Amniotic stem cell (primary cell): ENCODE measurements at places on chromosomes 6 and 20.

- DNase-seq, result no peak
Observed at GRCh38 chr6:167750956-167751358, 75.8 kb upstream of the AFDN start.

DNA sequence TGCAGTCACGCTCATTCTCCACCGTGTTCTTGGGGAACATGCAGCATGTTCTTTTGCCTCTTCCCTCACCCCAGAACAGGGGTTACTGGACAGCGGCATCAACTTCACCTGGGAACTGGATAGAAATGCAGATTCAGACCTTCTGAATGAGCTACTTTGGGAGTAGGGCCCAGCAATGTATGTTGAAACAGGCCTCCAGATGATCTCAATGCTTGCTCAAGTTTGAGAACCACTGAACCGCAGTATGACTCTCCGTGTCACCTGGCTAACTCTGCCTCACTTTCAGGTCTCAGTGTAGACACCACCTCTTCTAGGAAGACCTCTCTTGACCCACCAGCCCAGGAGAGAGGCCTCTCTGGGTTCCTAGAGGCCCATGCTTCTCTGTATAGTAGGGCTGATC, 4.9 kb downstream of the TRIB3 start:
- no peak for DNase-seq

DNA sequence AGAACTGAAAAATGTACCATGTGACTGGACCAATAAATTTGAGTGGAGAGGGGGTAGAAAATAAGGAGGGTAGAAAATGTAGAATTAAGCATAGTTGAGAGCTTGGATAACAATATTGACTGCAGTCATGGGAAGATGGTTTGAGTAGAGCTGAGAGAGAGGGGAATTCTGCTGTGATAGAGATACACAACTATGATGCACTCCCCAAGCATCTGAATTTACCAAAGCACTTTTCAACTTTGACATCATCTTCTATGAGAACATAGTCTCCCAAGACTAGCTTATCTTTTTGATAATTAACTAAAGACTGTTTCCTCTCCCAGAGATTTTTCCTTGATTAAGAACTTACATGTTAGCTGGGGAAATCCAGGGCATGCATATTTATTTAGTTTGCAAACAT, 103.1 kb downstream of the TNFRSF21 start:
- no peak for DNase-seq

GRCh38 chr6:85594197-85594930, 706 bp upstream of the SNX14 start:
- peak; percentile 44 for DNase-seq

DNA sequence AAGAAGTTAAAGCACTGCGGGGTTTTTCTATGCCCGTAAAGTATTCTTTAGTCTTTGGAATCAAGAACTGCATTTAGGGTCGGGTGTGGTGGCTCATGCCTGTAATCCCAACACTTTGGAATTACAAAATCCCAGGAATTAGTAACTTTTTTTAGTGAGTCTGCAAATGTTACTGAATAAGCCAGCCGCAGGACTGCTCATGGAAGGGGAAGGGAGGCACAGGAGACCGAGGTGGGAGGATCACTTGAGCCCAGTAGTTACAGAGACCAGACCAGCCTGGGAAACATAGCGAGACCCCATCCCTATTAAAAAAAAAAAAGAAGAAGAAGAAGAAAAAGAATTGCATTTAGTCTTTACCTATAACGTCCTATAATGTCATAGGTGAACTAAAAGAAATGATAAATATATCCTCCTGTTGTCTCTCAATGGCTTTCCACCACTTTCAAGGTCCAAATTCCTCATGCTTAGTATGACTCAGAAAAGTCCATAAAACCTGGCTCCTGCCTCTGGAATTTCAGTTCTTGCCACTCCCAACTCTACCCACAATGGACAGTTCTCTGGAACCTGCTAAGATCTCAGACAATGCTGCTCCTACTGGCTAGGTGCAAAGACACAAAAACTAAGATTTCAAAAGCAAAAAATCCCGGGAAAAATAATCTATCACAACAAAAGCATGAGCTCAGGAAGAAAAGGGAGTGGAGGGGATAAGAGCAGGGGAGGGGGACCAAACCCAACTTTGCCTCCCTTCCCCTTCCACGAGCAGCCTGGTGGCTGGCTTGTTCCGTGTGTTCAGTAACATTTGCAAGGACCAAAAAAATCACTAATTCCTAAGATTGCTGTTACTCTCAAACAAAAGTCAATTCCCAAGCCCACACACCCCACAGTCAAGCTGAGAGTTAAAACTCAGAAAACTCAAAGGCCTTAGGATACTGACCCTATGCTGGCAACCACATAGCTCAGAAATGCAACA, 39.0 kb downstream of the B4GALT5 start:
- no peak for DNase-seq

- DNase-seq, result no peak
Observed at GRCh38 chr20:19310541-19310940, 98.1 kb downstream of the SLC24A3 start.

GRCh38 chr6:129671442-129672340, 38.3 kb downstream of the ARHGAP18 start:
- no peak for DNase-seq

DNA sequence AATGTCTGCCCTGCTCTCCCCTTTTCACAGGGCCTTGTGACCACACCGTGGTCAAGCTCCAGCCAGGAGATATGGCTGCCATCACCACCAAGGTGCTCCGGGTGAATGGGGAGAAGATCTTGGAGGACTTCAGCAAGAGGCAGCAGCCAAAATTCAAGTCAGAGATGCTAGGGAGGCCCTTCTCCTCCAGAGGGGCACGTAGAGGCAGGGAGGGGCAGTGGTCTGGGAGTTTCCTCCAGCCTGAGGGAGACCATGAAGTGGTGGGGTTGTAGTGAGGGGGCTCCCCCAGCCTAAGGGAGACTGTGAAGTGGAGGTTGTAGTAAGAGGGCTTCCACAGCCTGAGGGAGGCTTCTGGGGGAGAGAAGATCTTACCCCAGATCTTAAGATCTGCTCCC, 4.0 kb downstream of the DXO start:
- DNase-seq, result no peak

DNA sequence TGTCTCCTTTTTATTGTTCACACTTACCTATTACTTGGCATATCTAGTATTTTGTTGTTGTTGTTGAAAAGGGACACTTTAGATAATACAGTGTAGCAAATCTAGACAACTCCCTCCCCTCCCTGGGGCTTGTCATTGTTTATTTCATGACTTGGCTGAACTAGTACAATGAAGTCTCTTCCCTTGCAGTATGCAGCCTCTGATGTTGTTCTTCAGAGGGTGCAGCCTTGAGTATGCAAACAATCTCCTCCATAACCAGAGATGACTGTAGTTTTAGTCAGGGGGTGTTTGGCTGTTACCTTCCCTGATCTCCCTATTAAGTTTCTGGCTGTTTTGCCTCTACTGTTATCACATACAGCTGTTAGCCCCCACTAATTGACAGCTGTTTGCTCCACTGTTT, 315.4 kb upstream of the RUNX2 start:
- DNase-seq, result no peak
